ENCODE measurements at places on chromosomes 11 and 22.

GRCh38 chr11:17272801-17273200 lies 3.7 kb upstream of the NUCB2 start:
- DNase-seq: no peak

DNA sequence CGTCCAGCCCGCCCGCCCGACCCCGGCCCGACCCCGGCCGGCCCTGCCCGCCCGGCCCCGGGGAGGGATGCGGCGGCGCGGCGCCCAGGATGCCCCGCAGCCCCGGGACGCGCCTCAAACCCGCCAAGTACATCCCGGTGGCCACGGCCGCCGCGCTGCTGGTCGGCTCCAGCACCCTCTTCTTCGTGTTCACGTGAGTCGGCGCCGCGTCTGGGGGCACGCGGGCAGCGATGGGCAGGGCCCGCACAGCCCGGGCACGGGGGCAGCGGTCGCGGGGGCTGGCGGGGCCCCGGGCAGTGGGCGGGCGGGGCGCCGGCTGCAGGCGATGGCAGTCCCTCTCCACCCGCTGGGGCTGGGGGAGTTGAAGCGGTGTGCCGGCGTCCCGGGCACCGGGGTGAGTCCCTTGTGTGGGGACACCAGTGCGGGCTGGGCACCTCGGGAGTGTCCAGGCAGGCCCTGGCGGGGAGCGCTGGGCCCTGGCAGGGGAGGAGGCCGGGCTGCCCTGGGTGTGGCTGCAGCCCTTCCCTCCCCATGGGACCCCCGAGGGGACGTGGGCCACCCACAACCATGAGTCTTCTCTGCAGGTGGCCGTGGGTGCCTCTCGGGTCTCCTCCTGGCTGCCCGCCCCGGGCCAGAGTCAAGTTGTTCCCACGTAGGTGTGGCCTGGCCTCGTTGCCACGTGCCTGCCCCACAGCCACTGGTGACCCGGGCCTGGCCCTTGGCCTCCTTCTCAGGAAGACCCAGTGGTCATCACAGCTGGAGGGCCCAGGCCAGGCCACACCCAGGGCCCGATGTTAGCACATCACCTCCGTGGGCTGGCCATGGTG lies 468 bp downstream of the ZDHHC8 start:
- DNase-seq: no peak

DNA sequence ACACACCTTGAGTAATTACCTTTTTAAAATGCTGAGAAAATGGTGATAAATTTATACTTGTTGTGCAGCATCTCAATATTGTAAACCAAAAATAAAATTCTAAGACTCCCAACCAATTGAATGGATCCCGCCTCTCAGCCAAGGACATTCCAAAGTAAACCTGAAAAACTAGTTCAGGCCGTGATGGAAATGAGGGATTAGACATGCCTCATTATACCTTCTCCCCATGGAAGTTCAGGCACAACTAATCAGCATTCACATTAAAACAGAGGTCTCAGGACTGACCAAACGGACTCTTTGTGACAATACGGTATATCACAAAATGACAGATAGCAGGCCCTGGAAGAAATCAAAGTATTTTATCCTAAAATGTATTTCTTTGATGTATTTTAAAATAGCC lies 907.4 kb upstream of the RAG2 start:
- DNase-seq: no peak

DNA sequence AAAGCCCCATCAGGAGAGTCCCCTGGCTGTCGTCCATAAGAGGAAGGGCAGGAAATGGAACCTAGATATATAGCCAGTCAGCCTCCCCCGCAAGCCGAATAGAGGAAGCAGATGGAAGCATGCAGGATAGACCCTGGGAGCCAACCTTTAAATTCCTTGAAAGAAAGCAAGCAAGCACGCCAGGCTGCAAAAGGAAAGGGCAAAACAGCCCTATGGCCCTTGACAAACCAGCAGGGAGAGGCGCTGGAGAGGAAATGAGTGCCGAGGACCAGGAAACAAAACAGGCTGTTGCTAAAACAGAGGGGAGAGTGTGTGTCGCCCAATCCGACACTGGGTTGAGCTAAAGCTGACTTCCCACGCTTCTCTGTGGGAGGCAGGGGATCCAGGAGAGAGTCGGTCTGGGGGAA lies 203.5 kb upstream of the MTNR1B start:
- no peak for DNase-seq

GRCh38 chr11:133636711-133637355 lies 104.5 kb upstream of the OPCML start:
- DNase-seq: no peak

DNA sequence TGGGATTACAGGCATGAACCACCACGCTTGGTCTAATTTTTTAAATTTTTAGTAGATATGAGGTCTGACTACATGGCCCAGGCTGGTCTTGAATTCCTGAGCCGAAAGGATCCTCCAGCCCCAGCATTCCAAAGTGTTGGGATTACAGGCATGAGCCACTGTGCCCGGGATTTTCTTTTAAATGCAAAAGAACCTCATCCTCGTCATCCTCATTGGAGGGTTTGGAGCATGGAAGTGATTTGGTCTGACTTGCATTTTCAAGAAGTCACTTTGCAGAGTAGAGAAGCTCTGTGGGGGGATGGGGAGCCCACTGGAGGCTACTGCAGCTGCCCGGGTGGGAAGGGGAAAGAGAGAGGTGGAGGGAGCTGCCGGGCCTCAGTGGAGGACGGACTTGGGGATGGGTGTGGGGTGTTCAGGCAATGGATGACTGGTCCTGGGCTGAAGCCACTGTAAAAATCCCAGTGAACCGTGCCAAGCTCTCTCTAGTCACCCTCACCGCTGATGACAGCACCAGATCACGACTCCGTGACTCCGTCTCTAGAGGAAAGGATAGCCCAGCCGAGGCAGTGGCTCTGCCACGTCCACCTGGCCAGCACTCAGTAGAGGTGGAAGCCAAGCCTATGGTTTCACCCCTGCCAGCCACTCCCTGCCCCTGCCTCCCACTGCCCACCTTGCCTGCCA lies 32.8 kb upstream of the SLC22A12 start:
- no peak for DNase-seq

- no peak for DNase-seq
Measured at GRCh38 chr22:46829941-46830715, 67.7 kb downstream of the TBC1D22A start.

GRCh38 chr11:28077521-28077920 lies 30.4 kb downstream of the KIF18A start:
- DNase-seq: no peak

DNA sequence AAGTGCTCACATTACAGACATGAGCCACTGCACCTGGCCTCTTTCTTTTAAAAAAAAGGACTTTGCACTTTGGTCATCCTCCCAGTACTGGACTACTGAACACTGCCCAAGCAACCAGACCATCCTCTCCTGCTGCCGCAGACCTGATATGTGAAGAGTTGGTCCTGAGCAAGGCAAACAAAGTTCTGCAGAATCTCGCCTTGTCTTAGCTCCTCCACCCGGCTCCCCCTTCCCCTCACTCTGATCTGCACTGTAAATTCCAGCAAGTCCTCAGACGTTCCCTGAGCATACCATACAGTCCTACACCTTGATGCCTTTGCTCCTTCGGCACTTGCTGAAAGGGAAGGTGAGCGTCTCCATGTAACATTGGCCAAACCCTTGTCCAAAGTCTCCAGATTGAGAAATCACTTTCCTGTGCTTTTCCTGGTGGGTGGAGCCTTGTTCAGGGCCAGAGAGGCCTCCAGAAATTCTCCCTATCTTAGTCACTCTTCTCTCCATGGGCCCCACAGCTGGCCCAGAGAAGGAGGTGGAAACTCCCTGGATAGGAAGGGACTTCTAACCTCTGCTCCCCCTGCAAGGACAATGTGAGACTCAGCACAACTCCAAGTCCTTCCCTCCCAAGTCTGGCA lies 47.0 kb upstream of the TIMP3 start:
- DNase-seq: no peak

- DNase-seq: no peak
Measured at GRCh38 chr22:38243007-38243765, 29.6 kb downstream of the TMEM184B start.

DNA sequence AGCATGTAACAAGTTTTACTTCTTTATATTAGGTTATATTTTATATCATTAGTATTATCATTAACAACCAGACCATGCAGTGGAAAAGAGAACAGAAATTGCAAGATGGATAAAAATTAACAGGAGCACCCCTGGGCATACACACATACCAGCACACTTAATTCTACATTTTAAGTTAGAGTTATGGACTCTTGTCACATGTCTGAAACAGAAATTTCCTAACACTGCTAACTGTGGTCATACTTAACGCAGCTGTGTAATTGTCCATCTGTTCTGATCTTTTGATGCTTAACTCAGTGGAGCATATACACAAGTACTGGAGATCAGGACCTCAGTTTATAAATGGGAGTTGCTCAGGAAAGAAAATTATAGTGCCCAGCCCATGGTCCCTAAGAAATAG lies 358 bp downstream of the OR52H1 start:
- DNase-seq: no peak

DNA sequence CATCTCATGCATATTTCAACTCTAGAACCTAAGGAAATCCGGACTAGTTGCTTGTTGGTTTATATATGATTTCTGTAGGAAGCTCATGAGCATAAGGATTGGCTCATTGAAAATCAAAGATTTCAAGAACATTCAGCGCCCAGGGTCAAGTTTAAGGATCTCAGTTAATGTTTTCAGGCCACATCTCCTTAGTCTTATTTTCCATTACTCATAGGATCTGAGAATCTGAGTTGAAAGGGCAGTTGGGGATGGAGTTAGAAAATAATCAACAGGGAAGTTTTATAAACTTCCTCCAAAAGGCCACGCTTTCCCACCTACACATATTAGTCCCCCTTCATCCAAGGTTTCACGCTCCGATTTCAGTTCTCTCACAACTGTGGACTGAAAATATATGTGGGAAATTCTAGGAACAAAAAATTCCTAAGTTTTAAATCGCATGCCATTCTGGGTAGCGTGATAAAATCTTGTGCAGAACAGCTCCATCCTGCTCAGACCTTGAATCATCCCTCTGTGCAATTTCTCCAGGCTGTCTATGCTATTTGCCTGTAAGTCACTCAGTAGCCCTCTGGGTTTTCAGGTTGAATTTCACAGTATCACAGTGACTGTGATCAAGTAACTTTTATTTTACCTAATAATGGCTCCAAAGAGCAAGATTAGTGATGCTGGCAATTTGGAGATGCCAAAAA lies 160.2 kb downstream of the KIRREL3 start:
- DNase-seq: no peak

- DNase-seq: no peak
Measured at GRCh38 chr11:75029836-75030631, 41.3 kb downstream of the NEU3 start.

- DNase-seq: no peak
Measured at GRCh38 chr22:43435851-43436811, 24.3 kb downstream of the MPPED1 start.

DNA sequence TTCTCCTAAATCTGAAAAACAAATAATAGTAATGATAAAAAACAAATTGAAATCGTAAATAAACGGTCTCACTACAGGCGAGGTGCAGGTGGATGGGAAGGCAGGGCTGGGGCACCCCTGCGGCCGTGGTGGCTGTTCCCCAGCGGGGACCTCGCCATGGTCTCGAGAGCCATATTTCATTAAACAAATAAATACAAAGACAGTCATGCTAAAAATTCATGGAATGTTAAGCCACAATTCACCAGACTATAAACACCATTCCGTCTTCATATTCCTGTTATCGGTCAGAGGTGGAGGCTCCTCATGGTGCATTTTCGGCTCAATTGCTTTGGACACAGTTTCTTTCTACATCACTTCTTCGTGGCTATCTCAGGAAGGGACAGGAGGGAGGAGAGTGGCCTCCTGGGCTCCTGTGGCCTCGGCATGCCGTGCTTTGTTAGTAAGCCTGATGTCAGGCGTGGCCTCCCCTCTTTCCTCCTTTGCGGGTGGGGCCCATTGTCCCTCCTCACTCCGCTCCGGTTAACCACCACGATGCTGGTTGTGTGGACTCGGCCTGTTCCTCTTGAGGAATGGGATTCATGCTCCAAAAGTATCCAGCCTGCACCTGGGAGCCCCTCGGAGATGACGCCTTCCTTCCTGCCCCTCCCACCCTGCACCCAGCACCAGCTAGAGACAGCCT lies 16.1 kb upstream of the BRSK2 start:
- DNase-seq: no peak

DNA sequence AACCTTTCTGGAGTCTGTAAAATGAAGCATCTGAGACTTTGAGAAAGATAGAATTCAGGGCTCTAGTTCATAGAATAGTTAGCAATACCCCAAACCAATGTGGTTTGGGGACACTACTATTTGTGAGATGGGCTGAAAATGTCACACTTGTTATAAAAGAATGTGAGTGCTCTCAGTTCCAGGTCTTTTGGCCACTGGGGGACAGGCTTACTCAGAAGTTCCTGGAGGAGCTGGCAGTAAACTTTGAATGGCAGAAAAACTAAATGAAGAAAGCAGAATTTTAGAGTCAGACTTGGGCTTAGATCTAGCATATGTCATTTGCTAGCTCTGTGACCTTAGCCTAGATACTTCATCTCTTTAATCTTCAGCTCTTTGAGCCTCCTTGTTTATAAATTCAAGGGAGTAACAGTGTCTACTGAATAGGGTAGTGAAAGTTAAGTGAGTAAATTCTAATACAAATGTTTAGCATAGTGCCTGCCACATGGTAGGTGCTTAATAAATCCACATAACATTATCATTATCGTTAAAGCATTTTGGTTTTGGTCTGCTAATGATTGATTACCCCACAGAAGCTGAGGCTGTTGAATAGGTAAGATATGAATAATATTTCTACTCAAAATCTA lies 3.7 kb downstream of the LYVE1 start:
- DNase-seq: no peak

- DNase-seq: no peak
Measured at GRCh38 chr11:134417871-134418840, 6.1 kb upstream of the B3GAT1 start.

- DNase-seq: no peak
Measured at GRCh38 chr22:38793317-38793716, 626 bp downstream of the DNAL4 start.

DNA sequence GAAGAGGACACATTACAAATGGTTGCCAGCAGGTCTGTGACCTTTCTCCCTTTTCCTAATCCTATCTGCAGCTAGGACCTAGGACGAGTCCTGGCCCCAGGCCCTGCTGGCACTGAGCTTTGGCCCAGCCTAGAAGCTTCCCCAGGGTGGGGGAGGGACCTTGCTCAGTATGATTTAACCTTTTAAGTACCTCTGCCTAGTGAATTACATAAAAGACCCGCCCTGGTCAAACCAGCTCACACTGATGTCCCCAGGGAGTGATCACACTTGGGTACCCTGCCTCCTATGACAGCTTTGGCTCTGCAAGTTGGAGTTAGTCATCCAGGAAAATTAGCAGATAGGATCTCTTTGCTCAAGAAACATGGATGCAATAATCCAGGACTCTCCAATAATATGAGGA lies 21.9 kb downstream of the ASCC2 start:
- no peak for DNase-seq

- DNase-seq: no peak
Measured at GRCh38 chr11:69386594-69387408, 92.8 kb downstream of the MYEOV start.

GRCh38 chr11:122556605-122557004 lies 98.9 kb upstream of the UBASH3B start:
- DNase-seq: no peak

DNA sequence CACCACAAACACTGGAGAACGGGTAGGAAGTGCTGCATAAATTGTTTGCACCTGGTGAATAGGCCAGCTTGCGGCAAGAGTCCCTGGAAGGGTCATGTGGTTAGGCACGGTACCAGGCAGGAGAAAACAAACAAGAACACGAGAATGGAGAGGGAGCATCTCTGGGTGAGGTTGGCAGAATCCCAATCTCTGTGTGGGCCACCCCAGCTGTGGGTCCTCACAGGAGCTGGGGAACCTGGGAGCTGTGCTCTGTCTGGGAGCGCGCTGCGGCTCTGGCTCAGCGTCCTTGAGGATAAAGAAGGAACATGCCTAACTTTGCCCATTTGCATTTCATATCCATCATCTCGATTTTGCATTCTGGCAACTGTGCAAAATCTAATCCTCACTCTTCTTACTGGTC lies 46.1 kb upstream of the JAM3 start:
- DNase-seq: no peak
